ENCODE measurements at places on chromosomes 7 and 10.

DNA sequence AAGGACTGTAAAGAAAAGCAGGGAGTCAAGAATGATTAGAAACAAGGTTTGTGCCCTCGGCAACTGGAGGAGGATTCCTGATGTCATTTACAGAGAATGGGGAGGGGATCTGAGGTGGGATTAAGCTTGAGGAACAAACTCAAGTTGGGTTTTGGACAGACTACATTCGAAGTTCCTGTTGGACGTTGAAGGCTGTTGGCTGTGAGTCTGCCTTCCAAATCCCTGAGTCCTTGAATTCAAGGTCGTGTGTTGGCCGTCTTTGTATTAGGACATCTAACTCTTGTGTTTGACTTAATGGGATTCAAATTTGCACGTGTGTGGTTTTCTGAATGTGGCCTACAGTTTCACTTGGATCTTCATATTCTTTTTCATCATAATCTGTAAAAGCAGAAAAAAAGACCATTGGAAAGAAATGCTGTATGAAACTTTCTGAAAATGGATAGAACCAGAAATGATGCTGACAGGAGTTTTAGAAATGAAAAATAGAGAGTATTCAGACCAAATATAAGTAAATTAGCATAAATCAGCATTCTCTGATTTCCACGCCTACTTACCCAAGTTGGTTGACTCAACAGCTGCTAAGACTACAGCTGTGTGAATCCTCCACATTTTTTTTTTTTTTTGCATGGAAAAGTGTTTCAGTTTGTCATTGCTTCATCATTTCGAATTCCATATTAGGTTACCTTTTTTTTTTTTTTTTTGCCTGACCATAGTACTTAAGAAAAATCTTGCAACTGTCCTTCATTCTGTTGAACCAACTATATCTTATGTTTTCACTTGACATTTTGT is 94.8 kb downstream of the KIAA1217 start:
- no peak for DNase-seq

DNA sequence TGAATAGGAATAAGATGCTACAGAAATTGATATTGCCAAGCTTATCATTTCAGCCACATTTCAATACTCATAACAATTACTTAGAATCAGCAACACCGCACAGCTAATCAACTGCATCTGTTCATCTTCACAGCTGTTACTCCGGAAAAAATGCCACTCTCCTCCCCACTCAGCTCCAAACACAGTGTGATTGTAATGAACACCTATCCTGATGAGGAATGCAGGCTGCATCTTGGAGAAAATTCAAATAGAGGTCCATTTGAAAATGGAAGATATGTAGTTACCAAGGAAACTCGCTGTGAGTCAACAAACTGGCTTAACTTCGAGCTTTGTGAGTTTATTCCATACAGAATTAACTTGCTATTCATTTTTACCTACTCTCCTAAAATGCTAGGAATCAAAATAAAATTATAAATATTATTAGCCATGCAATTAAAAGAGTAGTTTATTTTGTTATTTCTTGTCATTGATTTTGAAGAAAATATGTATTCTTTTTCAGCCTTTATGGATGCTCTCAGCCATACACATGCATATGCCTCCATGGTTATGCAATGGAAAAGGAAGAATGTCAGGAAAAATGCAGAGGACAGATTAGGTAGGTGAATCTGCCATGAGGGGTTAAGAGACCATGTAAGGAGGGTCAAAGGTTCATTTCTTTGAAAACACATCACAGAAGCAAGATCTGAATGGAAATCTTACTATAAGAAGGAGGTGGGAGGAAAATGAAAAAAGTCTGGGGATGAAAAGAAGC is 267.2 kb downstream of the POM121L12 start:
- no peak for DNase-seq

GRCh38 chr10:84195044-84195830 is 900 bp downstream of the CDHR1 start:
- DNase-seq: no peak

- no peak for DNase-seq
Measured at GRCh38 chr7:492714-493065, 27.0 kb downstream of the PDGFA start.

DNA sequence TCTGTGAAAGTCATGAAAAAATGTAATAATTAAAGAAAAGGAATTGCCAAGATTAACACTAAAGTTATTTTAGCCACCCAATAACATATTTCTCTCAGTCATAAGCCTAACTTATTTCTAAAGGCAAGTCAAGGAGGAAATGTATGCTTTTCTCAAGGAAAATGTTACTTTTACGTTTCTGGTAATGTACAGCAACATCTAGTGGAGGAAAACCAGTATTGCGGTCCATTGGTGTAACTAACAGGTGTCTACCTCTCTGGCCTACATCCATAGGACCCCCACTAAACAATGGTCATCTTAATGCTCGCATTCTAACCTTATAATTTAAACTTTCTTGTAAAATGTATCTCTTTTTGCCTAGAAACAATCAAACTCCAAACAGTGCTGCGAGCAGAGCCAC is 437.5 kb downstream of the KIF20B start:
- no peak for DNase-seq

Data from NCI-H2227 treated with DMSO at 0.1 percent for 48 hours (cell line).